ENCODE measurements at places on chromosomes 7 and 10.

DNA sequence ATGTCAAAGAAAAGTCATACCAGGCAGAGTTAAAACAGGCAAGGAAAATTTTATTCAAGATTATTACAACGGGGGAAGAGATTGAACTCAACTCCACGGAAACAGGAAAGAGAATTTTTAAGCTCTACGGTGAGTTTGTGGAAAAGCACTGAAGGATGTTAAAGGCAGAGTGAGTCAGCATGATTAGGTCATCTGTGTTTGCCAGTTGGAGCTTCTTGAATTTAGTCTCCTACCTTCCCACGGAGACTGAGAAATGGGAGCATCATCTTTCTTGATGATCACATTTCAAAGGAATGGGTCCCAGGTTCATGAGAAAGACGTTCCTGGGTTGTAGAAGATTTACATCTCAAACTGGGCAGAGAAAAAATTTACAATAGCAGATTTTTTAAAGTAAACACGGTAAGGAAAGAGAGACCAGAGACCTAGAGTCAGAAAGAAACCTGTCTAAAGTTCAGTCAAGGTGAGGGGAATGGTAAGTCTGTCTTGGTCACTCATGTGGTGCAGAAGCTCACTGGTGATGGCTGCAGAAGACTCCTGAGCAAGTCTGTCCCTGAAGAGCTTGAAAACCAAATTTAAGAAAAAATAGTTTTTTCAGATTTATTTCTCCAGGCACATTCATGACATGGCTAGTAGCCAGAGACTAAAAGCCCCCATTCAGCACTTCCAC is 516.9 kb upstream of the LRRN3 start:
- no peak for DNase-seq

DNA sequence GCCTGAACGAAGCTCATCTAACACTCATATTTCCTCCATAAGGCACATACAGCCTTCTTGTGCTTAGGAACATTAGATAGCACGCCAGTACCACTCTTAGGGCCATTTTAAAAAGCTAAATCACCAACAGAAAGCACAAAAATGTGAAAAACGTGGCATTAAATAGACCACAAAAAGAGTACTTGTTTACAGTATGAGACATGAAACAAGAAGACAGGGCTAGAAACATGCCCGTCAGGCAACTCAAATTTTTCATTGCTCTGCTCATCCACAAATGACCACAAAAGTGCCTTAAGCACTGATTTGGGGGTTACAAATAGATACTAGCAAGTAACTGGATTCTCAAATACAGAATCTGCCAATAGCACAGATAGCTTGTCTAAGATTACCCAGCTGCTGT is 67.8 kb downstream of the ELMO1 start:
- no peak for DNase-seq

DNA sequence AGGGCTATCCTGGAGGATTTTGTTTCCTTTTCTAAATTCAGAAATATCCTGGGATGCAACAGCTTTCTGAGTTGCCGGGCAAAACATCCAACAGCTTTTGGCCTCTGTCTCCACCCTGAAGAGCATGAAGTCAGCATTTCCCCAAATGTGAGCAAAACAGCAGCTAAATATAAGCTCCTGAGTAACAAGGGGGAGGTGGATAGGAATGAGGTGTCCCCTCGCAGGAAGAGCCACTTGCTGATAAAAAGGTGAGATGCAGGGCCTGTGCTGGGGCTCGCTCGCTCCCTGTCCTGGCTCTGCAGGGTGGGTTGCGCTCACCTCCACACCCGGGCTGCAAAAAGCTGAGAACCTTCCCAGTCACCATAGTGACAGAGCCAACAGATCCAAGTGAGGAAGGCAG is 264.3 kb downstream of the ZEB1 start:
- no peak for DNase-seq

GRCh38 chr10:13347500-13348156 is 465 bp downstream of the SEPHS1 start:
- peak; percentile 49 for DNase-seq

GRCh38 chr10:4532467-4532866 is 293.5 kb upstream of the AKR1E2 start:
- DNase-seq, result no peak

DNA sequence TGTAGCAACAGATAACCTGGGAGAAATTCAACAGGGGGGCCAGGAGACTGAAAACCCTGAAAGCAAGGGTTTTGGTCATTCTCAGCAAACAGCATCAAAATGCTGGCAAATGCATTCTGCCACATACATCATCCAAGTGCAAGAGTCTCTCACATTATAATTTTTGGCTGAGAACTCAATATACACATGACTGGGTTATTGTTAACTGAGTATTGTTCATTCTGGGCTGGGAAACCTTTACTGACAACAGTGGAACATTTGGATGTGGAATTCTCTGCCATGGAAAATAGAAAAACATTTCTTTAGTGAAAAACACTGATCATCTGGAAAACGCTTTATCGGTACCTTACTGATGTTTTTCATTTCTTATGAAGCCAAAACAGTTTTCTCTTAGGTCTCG is 73.1 kb upstream of the MET start:
- DNase-seq, result no peak

GRCh38 chr7:83429493-83429892 is 219.4 kb downstream of the SEMA3E start:
- DNase-seq, result no peak

DNA sequence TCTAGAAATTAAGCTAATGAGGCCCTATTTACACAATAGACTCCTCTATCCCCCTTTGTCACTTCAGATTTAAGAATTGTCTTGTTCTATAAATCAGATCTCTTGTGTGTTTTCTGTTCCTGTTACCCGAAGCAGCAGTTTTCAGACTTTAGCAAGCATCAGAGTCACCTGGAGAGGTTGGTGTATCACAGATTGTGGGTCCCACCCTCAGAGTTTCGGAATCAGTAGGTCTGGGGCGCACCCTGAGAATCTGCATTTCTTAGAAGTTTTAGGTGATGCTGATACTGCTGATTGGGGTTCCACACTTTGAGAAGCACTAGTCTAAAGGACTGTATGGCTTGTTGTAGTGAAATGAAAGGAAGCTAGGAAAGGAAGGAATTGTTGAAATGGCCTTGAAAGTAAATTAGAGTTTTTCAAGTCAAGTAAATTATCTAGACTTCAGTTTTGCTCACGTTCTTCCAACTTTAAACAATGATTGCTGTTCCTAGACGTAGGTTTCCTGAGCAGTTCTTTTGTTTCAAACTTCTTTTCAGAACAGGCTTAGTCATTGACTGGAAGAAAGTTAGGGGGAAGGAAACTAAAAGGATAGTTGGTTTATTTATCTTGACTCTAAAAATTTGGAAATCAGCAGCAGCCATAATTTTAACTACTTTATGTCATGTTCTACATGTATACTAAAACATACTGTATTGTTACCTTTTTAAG is 15.7 kb downstream of the BPGM start:
- no peak for DNase-seq

- no peak for DNase-seq
Measured at GRCh38 chr10:126203746-126204145, 184.5 kb downstream of the ADAM12 start.

- no peak for DNase-seq
Measured at GRCh38 chr10:132906836-132907235, 35.5 kb downstream of the CFAP46 start.

GRCh38 chr7:92242972-92243371 is 2.7 kb downstream of the KRIT1 start:
- no peak for DNase-seq

- DNase-seq, result no peak
Measured at GRCh38 chr10:78505657-78506056, 472.0 kb downstream of the RPS24 start.

GRCh38 chr7:30162133-30162532 is 27.3 kb downstream of the MTURN start:
- DNase-seq, result no peak

- DNase-seq, result no peak
Measured at GRCh38 chr7:132090444-132090843, 485.8 kb downstream of the PLXNA4 start.

DNA sequence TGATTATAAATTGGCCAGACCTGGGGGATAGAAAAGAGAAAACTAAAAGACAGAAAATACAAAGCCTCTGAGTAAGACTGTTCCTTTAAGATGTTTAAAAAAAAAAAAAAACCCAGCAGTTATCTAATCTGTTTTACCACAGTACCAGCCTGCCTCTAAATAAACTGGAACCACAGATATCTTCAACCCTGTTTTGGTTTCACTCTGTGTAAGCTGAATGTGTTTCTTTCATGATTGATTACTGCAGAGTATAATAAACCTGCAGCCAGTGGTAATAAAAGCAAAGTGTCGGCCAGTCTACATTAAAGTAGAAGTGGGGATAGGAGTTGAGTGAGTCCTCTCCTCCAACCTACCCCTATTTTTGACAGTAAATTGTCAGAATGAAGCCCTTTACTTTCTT is 40.6 kb downstream of the MGAM2 start:
- no peak for DNase-seq

- DNase-seq, result no peak
Measured at GRCh38 chr10:75209086-75209920, 1.3 kb upstream of the VDAC2 start.

DNA sequence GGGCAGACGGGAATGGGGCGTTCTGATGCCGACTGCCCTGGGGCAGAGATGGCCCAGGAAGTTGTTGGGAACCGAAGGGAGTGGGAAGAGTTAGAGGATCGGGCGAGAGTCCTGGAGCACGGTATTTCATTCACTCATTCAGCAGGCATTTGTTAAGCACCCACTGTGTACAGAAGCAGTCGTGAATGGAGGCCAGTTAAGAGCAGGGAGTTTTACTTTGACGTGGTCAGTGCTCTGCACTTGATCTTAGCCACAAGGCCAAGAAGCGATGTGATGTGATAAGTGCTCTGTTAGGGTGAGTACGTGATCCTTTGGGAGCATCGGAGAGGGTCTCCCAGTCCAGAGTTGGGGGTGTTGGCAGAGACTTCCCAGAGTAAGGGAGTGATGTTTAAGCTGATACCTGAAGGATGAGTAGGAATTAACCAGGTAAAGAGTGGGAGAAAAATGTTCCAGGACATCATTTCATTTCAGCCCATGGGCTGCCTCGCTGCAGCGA is 890 bp downstream of the ZFYVE27 start:
- no peak for DNase-seq

GRCh38 chr7:41567731-41568114 is 135.2 kb downstream of the INHBA start:
- DNase-seq, result no peak

- no peak for DNase-seq
Measured at GRCh38 chr10:110444004-110444337, 53.7 kb upstream of the DUSP5 start.

DNA sequence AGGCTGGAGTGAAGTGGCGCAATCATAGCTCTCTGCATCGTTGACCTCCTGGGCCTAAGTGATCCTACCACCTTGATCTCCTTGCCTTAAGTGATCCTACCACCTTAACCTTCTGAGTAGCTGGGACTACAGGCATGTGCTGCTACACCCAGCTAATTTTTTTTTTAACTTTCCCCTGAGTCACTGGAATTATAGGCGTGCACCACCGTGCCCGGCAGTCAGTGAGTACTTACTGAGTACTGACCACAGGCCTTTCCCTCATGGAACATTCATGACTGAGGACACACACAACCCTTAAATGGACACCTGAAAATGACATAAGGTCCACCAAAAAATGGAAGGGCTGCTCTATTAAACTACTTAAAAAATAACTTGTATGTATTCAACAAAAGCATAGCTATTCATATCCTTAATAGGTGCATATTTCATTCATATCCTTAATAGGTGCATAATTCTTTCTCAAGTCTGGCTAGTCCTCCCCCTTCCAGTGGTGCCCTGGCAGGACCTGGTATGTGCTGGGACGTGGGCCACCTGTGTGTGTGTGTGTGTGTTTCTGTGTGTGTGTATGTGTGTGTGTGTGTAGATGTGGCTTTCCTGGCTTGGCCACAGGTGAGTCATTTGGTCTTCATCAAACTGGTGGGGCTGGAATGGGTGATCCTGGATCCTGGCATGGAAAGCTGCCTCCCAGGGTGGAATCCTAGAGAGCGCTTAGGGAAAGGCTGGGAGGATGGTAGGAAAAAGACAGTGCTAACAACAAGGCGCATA is 3.5 kb downstream of the FAM180A start:
- DNase-seq, result no peak

DNA sequence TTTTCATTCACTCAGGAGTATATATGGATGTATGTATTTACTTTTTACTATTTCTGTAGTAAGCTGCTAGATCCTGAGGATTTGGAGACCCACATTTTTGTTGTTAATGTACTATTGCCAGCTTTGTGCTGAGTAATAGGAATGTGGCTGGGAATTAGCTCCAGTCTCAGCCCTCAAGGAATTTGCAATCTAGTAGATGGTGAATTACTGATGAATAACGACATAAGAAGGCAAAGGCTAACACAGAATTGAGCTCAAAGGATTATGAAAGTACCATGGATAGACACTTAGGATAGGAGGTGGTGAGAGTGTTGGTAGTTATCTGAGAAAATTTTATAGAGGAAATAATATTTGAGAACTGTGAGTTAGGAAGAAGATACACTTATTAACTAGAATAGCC is 19.9 kb downstream of the CASD1 start:
- no peak for DNase-seq

- no peak for DNase-seq
Measured at GRCh38 chr10:52115823-52116222, 198.3 kb upstream of the DKK1 start.

GRCh38 chr10:33355274-33355673 is 20.8 kb upstream of the NRP1 start:
- no peak for DNase-seq

DNA sequence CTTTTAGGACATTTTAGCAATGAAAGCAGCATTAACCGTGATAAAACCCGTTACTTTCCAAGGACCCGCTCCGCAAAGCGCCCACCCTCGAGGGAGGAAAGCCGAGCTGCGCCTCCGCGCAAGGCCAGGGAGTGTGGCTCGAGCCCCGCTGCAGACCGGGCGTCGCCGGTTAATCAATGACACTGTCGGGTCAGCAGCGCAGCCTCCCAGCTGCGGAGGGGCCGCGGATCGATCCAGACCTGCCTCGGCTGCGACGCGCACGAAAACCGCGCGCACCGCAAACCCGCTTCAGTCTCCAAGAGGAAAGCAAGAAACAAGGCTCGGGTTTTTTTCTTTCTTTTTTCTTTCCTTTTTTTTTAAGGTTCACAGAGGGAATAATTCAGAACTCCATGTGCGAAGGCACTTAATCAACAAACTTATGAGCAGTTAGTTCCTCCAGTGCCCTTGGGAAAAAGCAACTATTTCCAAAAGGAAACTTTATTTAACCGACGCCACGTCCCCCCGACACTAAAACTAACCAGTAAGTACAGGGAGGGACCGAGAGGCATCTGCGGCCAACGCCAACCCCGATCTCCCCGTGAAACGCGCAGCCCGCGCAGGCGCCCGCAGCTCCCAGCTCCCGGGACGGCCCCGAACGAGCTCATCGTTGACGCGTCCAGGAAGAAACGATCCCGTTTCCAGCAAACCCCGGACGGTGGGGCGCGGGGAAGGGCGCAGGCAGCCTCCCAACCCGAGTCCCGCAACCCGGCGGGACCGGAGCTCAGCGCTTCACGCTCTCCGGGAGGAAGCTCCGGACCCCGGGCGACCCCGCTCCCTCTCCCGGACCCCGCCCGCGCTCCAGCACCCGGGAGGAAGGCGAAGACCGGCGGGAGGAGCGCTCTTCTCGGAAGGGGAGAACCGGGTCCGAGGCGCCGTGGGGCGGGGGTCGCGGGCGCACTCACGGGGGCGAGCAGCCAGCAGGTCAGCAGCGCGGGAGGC is 598 bp downstream of the VIPR2 start:
- DNase-seq, result no peak

- no peak for DNase-seq
Measured at GRCh38 chr10:97718659-97719142, 5.2 kb downstream of the MARVELD1 start.
